ENCODE measurements at places on chromosomes 2 and 18.

GRCh38 chr18:22136395-22136794 is 33.0 kb upstream of the GATA6 start:
- no peak for DNase-seq

- no peak for DNase-seq
Measured at GRCh38 chr18:23634692-23635091, 28.0 kb downstream of the ANKRD29 start.

DNA sequence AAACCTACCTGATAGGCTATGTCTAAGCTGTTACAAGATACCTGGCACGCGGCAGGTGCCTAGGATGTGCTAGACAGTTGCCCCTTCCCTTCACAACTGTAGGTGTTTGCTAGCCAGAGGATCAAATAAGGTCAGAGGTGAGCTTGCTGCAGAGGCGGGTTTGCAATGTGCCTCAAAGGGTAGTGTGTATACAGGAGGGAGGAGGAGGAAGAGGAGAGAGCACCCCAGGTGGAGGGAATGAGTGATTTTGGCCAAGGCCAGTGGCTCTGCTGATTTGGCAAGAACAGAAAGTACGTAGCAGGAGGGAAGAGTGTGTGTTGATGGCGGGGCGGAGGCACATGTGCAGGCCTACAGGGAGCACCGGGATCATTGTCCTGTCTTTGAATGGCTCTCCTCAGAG is 236.5 kb downstream of the HAUS1 start:
- DNase-seq = no peak

- no peak for DNase-seq
Measured at GRCh38 chr2:43402002-43402401, 175.6 kb upstream of the ZFP36L2 start.

DNA sequence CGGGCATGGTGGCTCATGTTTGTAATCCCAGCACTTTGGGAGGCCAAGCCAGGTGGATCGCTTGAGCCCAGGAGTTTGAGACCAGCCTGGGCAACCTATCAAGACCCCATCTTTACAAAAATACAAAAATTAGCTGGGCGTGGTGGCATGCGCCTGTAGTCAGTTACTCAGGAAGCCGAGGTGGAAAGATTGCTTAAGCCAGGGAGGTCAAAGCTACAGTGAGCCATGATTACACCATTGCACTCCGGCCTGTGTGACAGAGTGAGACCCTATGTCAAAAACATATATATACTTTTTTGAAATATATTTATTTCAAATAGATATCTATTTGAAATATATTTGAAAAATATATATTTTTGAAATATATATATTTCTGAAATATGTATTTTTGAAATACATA is 10.9 kb downstream of the OSBPL1A start:
- no peak for DNase-seq

DNA sequence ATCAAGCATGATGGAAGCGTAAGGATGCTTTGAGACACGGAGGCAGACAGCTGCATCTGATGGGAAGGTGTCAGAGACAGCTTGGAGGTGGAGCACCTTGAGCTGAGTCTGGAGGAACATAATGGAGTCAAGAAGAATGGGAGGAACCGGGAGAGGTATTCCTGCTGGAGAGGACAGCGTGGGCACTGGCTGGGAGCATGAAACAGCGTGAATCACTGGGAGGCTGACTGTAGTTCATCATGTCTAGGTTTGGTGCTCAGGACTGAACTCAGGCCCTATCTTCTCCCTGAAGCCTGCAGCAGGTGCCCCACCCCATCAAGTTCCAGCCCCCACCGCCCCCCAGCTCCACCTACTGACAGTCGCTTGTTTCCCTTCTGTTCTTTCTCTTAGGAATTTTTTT is 98.6 kb downstream of the TMEM17 start:
- no peak for DNase-seq

- DNase-seq = peak; percentile 52
Measured at GRCh38 chr2:147773479-147773878, 71.3 kb upstream of the ACVR2A start.

DNA sequence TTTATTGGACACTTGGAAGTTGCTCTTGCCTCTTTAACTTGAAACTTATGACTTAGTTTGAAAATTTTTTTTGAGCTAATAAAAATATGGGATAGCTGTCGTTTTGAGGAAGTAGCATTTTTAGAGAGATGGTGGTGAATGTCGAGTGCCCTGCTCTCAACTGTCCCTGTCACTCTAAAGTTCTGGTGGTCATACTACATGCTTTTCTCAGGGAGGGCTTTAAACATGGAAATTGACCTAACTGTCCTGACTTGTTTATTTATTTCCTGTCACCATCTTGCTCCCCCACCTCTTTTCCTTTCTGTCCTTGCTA is 16.0 kb downstream of the CEP192 start:
- DNase-seq = no peak

- DNase-seq = peak; percentile 26
Measured at GRCh38 chr2:227228061-227228667, 63.7 kb downstream of the COL4A3 start.

DNA sequence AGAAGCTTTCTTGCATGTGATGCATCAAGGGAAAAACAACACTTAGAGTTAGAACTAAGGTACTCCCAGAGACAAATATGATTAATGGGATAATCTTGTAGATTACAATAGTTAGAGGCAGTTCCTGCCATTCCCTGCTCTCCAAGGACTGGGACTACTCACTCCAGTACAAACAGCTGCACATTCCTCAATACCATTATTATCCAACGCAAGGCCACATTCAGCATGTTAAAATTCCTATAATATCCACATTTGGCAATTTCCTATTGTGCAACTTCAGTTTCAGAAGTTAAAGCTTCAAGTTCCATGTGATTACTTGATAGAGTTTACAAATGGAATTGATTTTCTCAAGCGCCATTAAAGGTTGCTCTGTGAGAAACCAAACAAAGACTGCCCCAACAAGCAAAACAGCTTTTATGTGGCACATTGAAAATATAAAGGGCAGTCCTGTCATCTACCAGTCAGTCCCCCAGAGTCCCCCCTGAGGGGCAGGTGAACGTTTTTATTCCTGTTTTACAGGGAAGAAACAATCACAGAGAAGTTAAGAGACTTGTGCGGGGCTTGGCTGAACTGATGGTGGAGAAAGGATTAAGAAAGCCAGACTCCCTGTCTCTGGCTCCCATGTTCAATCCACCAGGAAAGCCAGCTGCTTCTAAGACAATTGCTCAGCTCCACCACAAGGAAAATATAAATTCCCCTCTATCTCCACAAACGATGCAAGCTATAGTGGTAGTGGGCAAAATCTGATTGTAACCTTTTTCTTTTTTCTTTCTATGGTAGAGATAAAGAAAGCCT is 72.6 kb downstream of the TXNL1 start:
- DNase-seq = no peak

- DNase-seq = no peak
Measured at GRCh38 chr2:46173636-46174250, 123.5 kb upstream of the EPAS1 start.

DNA sequence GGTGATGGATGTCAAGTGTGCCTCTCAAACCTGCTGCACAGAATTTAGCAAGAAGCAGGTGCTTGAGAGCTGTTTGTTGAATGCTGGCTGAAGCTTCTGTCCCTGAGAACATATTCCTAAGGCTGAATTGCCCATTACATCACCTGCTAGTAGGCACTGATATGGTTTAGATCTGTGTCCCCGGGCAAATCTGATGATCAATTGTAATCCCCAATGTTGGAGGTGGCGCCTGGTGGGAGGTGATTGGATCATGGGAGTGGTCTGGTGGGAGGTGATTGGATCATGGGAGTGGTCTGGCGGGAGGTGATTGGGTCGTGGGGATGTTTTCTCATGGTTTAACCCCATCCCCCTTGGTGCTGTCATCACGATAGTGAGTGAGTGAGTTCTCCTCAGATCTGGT is 128.0 kb downstream of the HRH4 start:
- no peak for DNase-seq

GRCh38 chr2:241959751-241960269 is 90.3 kb downstream of the RTP5 start:
- no peak for DNase-seq

GRCh38 chr2:151237422-151238025 is 24.1 kb downstream of the RBM43 start:
- no peak for DNase-seq

GRCh38 chr2:36993841-36994620 is 27.7 kb upstream of the STRN start:
- DNase-seq = no peak

GRCh38 chr2:120482334-120482733 is 136.4 kb downstream of the INHBB start:
- DNase-seq = no peak

GRCh38 chr2:228669690-228670089 is 488.2 kb upstream of the SPHKAP start:
- no peak for DNase-seq

DNA sequence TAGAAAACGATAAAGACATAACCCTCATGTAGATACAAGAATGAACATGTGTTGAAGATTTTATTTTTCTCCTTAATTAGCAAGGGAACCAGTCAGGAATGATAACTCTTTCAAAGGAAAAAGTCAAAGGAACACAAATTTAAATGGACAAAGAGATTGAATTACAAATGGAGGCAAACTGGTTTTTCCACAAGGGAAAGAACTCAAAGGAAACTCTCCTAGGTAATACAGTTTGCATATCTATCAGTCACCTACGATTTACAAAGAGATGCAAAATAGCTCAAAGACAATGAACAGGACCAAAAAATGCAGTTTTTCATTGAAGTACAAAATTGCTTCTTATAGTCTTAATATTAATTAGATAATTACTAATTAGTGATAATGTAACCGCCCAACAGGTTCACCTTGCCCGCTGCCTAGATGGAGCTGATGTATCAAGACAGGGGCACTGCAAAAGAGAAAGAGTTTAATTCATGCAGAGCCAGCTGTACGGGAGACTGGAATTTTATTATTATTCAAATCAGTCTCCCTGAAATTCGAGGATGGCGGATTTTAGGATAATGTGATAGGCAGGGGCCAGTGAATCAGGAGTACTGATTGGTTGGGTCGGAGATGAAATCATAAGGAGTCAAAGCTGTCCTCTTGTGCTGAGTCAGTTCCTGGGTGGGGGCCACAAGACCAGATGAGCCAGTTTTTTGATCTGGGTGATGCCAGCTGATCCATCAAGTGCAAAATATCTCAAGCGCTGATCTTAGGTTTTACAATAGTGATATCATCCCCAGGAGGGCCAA is 151.0 kb downstream of the TMEM17 start:
- DNase-seq = no peak

GRCh38 chr2:6589150-6589549 is 276.6 kb downstream of the CMPK2 start:
- no peak for DNase-seq

GRCh38 chr18:8051453-8051852 is 484.3 kb downstream of the PTPRM start:
- no peak for DNase-seq

DNA sequence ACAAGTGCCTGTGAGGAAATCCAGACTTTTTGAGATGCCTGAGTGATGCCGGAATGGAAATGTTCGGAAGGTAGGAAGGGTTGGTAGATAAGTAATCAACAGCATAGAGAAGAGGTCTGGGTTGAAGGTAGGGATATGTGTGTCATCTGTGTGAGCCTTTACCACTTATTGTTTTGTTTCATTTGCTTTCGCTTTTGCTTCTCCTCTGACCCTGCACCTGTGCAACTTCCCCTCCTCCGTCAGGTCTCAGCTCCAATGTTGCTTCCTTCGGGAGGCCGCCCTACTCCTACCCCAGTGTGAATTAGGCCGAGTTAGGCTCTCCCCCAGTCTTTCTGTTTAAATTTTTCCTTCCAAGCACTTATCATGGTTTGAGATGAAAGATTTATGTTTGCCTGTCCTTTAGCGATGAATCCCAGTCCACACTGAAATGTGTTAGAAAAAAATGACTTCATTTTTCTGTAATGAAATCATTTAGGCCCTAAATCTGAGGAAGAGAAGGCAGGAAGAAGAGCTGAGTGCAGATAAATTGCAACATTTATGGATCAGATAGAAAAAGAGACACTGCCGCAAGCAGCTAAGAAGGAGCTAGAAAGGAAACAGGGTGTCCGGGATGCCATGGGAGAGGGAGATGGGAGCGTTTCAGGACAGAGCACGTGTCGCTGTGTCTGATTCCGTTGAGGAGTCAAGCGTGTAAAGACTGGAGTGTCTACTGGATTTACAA is 139.6 kb upstream of the PELI1 start:
- DNase-seq = no peak

- DNase-seq = no peak
Measured at GRCh38 chr18:39871961-39872360, 2083.1 kb upstream of the PIK3C3 start.

- no peak for DNase-seq
Measured at GRCh38 chr2:205390866-205391265, 291.4 kb upstream of the NRP2 start.

- DNase-seq = no peak
Measured at GRCh38 chr18:36814994-36815393, 13.8 kb downstream of the TPGS2 start.

DNA sequence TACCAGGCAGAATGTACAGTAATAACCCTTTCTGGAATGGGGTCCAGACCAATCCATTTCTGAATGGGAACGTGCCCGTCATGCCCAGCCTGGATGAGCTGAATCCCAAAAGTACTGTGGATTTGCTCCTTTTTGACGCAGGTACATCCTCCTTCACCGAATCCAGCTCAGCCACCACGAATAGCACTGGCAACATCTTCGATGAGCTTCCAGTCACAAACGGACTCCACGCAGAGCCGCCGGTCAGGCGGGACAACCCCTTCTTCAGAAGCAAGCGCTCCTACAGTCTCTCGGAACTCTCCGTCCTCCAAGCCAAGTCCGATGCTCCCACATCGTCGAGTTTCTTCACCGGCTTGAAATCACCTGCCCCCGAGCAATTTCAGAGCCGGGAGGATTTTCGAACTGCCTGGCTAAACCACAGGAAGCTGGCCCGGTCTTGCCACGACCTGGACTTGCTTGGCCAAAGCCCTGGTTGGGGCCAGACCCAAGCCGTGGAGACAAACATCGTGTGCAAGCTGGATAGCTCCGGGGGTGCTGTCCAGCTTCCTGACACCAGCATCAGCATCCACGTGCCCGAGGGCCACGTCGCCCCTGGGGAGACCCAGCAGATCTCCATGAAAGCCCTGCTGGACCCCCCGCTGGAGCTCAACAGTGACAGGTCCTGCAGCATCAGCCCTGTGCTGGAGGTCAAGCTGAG is 89.6 kb downstream of the SH3BP4 start:
- no peak for DNase-seq

- DNase-seq = no peak
Measured at GRCh38 chr2:163812926-163813520, 77.2 kb upstream of the FIGN start.

- DNase-seq = no peak
Measured at GRCh38 chr2:165924946-165925345, 28.6 kb downstream of the TTC21B start.
